ENCODE measurements at places on chromosomes 1 and 21. TPM values are rescaled to one million over a fixed set of nuclear protein-coding genes. Genes with fewer than 3 reads are reported as not detected.

The LAPTM5 gene
- not detected for total RNA-seq

The OR10J5 gene
- not detected for total RNA-seq

The NUDT4B gene
- 10.4 TPM for total RNA-seq

The VWA5B1 gene
- not detected for total RNA-seq

The FNDC7 gene
- 0.14 TPM for total RNA-seq

The CHAF1B gene
- total RNA-seq, result 0.89 TPM

All from smooth muscle cell of the umbilical artery (primary cell).